ENCODE measurements at places on chromosomes 12 and 14. TPM values are rescaled to one million over a fixed set of nuclear protein-coding genes. Genes with fewer than 3 reads are reported as not detected.

- no peak for DNase-seq
Observed at GRCh38 chr14:54698501-54698900, 131.6 kb downstream of the SAMD4A start.

The PTPN21 gene
- total RNA-seq = 23.2 TPM

DNA sequence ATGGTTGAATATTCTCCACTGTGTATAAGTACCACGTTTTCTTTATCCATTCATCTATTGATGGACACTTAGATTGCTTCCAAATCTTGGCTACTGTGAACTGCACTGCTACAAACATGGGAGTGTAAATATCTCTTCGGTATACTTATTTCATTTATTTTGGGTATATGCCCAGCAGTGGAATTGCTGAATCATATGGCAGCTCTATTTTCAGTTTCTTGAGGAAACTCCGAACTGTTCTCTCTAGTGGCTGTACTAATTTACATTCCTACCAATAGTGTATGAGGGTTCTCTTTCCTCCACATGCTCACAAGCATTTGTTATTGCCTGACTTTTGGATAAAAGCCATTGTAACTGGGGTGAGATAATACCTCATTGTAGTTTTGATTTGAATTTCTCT is 623.1 kb upstream of the LRFN5 start:
- no peak for DNase-seq

The CLEC2B gene
- total RNA-seq = 11.8 TPM

DNA sequence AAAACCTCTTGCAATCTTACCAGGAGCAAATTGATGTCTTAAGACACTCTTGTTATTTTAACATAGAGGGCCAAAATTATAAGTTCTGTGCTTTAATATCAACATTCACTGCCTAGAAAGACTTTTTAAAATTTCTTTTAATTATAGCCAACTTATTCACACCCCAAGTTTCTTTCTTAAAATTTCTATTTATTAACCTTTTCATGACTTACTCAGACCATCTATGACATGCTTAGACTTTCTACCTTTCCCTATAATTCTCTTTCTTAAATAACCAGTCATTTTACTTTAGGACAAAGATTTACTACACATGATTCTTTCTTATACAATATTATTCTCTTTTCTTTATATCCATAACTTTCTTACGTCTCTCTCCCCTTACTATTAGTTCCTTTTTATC is 220.4 kb downstream of the NUBPL start:
- no peak for DNase-seq

- DNase-seq = no peak
Observed at GRCh38 chr14:95885866-95886265, 9.2 kb downstream of the TUNAR start.

The TMCC3 gene
- total RNA-seq = 14.7 TPM

The SELPLG gene
- total RNA-seq = 14.3 TPM

Measured in kidney (tissue), 22 donors.